ENCODE measurements at places on chromosomes 16 and 17. TPM values are rescaled to one million over a fixed set of nuclear protein-coding genes. Genes with fewer than 3 reads are reported as not detected.

PLLP gene
- 1.7 TPM for total RNA-seq

SDK2 gene
- 0.32 TPM for total RNA-seq

SCN4A gene
- total RNA-seq, result 0.07 TPM

PRKCA gene
- total RNA-seq, result 40.8 TPM

GNGT2 gene
- total RNA-seq, result 0.24 TPM

SLC35G6 gene
- not detected for total RNA-seq

WNK4 gene
- 1.8 TPM for total RNA-seq

PPL gene
- total RNA-seq, result 2.4 TPM

DNAJA2 gene
- total RNA-seq, result 77.0 TPM

TNFRSF12A gene
- 577 TPM for total RNA-seq

SPNS2 gene
- total RNA-seq, result 10.7 TPM

CPHXL2 gene
- total RNA-seq, result not detected

CDH8 gene
- total RNA-seq, result 0.38 TPM

ZDHHC1 gene
- total RNA-seq, result 5.8 TPM

NXPH3 gene
- total RNA-seq, result 0.19 TPM

CCL8 gene
- total RNA-seq, result not detected

Measured in A549 treated with CpdA at 1 μM for 4 hours (cell line).